ENCODE measurements at places on chromosomes 3 and 15.

- no peak for DNase-seq
Observed at GRCh38 chr15:44159492-44159891, 35.6 kb downstream of the FRMD5 start.

DNA sequence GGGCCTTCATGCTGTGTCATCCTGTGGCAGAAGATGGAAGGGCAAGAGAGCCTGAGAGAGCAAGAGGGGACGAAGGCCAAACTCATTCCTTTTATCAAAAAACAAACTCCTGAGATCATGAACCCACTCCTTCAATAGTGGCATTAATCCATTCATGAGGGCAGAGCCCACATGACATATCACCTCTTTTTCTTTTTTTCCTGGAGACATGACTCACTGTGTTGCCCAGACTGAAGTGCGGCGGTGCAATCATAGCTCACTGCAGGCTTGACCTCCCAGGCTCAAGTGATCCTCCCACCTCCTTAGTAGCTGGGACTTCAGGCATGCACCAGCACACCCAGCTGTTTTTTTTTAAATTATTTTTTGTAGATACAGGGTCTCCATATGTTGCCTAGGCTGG is 92.0 kb upstream of the RNU6-1 start:
- DNase-seq = no peak

GRCh38 chr3:21634112-21634511 is 116.9 kb downstream of the ZNF385D start:
- DNase-seq = no peak

GRCh38 chr3:46006238-46007032 is 10.8 kb upstream of the FYCO1 start:
- DNase-seq = no peak

- no peak for DNase-seq
Observed at GRCh38 chr15:41258750-41259471, 27.8 kb downstream of the CHP1 start.

- no peak for DNase-seq
Observed at GRCh38 chr15:101464999-101465669, 24.4 kb downstream of the PCSK6 start.

GRCh38 chr3:146814601-146815315 is 209.6 kb upstream of the PLSCR5 start:
- no peak for DNase-seq

- DNase-seq = peak; percentile 28
Observed at GRCh38 chr3:141465221-141465620, 21.6 kb upstream of the RASA2 start.

GRCh38 chr15:101193806-101194545 is 57.9 kb downstream of the CHSY1 start:
- DNase-seq = no peak

GRCh38 chr3:15872807-15873206 is 75.0 kb upstream of the ANKRD28 start:
- no peak for DNase-seq

DNA sequence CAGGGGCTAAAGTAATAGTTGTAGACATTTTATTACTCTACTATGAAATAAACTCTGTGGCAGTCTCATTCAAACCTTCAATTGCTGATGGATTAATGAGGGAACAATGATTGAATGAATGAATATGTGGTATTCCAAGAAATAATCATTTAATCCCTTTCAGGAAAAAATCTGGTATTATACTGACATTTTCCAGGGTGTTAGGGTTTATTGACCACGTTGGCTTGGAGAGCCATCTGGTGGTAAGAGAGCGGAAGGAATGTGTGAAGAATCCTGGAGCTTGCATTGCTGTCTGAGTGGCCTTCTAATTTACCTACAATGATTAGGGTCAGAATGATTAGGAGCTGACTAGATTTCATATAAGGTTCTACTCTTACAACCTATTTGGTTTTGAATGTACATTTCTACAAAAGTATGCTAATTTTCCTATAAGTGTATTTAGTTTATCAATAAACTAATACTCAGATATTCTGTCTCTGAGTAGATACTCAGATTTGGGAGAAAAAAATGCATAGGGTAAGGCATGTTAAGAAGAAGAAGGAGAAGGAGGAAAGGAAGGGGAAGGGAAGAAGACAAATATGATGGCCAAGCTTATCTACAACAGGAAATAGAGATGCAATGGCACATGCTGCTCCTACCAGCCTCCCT is 249.9 kb downstream of the ROBO1 start:
- DNase-seq = peak; percentile 17

DNA sequence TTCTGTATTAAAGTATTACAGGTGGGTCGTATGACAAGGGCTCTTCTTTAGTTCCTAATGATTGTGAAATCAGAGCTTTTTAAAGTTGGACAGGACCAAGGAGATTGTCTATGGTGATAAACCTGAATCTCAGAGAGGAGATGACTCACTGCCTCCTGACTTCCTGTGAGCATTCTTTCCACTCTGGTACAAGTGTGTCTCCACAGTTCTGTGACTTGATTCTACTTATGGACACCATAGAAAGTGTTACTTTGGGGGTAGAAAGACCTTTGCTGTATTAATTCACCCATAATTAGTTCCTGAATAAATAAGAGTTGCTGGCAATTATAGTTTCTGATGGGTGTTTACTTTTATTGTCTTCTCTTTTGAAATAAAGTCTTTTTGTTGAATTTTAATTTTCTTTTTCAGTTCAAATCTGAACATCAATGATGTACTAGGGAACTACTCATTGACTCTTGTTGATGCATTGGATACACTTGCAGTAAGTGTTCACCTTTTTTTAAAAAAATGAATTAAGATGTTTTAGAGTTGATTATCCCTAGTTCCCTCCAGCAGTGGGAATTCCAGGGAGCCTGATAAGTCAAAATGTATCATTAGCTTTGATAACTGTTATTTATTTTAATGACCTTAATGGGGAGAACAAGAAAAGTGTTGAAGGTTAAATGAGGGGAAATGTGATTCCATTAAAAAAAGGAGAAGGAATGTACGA is 7.4 kb downstream of the EDEM1 start:
- no peak for DNase-seq

DNA sequence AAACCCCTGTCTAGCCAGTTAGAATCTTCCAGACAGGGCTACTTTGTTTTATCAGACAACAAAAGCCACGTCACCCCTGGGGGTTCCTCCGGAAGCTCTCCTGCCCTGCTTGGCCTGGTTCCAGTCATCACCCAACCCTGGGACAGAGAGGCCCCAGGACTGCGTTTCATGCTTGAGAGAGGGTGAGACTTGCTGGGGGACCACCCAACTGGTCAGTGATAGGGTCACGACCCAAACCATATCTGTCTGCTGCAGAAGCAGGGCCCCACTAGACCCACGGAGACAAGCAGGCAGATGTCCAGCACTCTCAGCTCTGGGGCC is 1.2 kb downstream of the NT5DC2 start:
- DNase-seq = no peak

Measured in cerebellar cortex (tissue), 1 donor.